ENCODE measurements at places on chromosomes 12 and 14. TPM values are rescaled to one million over a fixed set of nuclear protein-coding genes. Genes with fewer than 3 reads are reported as not detected.
A peak's percentile ranks its signal among the peaks of the same experiment; 100 is the strongest.

Gene KLHL33
- 0.14 TPM for total RNA-seq

DNA sequence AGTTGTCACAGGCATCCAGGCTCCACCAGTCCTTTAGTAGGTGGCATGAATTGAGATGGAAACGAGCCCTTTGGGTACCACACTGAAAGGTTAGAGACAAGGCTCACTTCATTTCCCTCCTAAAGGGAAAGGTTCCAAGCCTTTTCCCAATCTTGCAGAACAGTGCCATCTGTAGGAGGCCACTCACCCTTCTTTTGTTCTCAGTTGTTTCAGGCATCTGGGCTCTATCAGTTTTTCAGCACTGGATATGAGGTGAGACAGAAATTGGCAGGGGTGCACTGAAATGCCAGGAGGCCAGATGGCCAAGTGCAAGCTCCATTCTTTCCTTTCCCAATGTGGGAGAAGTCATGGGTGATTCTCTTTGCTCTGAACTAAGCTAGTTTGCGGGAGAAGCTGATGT, 15.2 kb downstream of the FBXO33 start:
- H3K27me3 ChIP-seq: no peaks in the 10 kb centered on the region
- H3K27ac ChIP-seq: no peak overlapping the region
- H3K4me3 ChIP-seq: no peak overlapping the region
- H3K4me1 ChIP-seq: no peaks in the 10 kb centered on the region
- no peaks in the 10 kb centered on the region for H3K36me3 ChIP-seq
- no peak for DNase-seq

DNA sequence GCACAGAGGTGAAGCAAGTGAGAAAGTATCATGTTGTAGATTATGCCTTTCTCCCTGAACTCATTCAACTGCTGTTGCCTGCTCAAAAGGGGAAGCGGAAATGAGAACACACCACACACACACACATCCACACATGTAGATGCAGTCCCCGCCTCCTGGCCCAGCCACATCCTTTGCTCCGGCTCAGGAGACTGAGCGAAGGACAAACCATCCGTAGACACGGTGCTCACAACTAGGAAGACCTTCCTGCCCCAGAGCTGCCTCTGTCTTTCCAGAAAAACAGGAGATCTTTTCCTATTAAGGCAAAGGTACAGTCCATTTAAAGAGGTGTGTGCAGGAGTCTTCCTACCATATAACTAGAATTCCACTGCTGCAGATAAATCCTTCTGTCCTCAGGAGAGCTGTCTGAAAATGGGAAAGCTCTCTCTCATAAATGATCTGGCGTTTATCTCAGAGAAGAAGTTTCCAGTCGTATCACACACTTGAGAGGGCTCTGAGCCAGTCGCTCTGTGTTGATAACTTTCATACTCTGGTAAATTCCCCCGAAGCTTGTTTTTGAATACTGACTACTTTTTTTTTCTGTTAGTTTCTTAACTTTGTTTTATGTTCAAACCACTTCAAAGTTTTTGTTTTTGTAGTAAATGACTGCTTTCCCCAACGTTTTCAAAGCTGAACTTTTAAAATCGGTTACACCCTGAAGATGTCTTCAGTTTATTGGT, at the start of gene TESPA1:
TESPA1 (minus strand) TSS at position 105 of the 719 bp plus-strand sequence. CDS start 10,200 bp downstream, outside the sequence.
- DNase-seq: peak; percentile 3
- H3K4me3 ChIP-seq: no peak within 1 kb of the TSS
- H3K4me1 ChIP-seq: no peaks in the 10 kb centered on the region
- H3K36me3 ChIP-seq: no peaks in the 10 kb centered on the region
- H3K27me3 ChIP-seq: no peaks in the 10 kb centered on the region

Gene RTL1
- not detected for total RNA-seq

Gene ANKRD33
- not detected for total RNA-seq
